ENCODE measurements at places on chromosomes 4 and X.

- no peak for DNase-seq
Measured at GRCh38 chrX:138018145-138018799, 452.3 kb downstream of the ZIC3 start.

GRCh38 chr4:180650273-180650672 lies 1592.9 kb upstream of the TENM3 start:
- DNase-seq, result no peak

GRCh38 chrX:111100191-111100590 lies 4.2 kb downstream of the PAK3 start:
- peak; percentile 29 for DNase-seq

DNA sequence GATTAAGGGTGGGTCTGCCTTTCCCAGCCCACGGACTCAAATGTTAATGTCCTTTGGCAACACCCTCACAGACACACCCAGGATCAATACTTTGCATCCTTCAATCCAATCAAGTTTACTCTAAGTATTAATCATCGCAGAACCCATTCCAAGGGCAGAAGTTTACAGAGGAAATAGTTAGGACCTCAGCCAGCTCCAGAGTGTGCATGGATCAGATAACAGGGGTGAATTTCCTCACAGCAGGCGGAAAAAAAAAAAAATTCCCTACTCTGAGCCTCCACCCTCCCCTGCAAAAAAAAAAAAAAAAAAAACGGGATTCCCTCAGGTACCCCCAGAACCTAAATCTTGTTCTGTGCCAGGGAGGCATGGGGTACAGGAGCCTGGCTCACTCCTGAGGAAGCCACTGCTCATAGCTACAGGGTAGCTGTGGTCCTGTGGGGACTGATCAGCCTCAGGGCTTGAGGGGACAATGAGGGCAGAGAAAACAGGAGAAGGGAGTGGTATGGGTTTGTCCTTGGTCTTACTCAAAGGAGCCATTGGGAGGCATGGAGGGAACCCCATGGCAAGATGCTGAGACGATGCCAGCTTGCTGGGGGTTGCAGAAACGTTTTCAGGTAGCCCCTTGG lies 113.0 kb downstream of the DHRSX start:
- DNase-seq, result no peak

DNA sequence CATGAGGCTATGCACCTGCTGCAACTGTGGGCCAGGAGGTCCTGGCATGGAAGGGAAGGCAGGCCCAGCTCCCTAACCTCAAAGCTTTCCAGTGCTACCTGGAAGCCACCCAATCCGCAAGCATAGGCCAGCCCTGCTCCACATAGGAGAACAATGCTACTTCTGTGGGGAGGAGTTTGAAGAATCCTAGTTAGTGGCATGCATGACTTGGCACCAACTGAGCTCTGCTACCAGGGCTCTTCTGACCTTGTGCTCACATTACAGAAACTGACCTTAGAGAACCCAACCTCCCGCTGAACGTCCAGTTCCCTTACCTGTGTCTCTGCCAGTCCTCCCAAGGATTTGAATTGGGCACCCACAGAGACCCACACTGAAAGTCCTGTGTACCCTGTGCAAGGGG lies 58.8 kb downstream of the USP46 start:
- DNase-seq, result no peak

GRCh38 chrX:70049925-70050324 lies at the start of gene AWAT2:
Gene AWAT2, minus strand, starts transcription at chrX:70049938. Its CDS starts 6 bp downstream, at chrX:70049932.
- no peak for DNase-seq

GRCh38 chr4:52204921-52205320 lies 153.8 kb downstream of the SPATA18 start:
- DNase-seq, result no peak

GRCh38 chr4:123545667-123546572 lies 149.3 kb downstream of the SPRY1 start:
- no peak for DNase-seq

DNA sequence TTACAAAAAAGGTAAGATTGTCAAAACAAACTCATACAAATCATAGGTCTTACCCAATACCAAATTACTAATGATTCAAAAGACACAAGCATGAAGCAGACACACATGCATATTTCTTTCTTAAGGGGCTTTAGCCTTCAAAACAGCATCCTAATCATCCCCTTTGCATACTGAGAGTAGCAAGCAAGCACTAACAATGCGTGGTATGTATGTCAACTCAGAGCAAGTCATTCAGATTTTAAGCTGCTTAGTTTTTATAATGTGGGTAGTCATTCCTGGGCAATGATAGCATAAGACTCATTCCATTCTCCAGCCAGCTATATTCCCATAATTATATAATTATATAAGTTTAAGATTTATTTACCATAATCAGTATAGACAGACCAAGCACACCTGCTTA lies 219.6 kb downstream of the DKK2 start:
- no peak for DNase-seq

DNA sequence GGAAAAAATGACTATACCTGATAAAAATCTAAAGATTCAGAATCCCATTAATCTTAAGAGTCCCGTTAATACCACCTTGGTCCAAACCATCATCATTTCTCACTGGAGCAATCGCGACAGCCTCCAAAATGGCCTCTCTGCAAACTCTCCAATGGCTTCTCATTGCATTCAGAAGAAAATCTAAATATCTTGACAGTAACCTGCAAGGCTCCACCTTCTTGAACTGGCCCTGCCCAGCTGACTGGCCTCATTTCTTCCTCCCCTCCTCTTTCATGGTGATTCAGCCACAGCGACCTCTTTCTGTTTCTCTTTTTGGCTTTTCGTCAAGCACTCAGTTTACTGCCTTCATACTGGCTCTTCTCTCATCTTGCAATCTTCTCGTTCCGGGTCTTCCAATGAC lies 56.2 kb upstream of the GPRIN3 start:
- no peak for DNase-seq

- DNase-seq, result no peak
Measured at GRCh38 chr4:156294577-156294976, 340.9 kb upstream of the CTSO start.

- DNase-seq, result no peak
Measured at GRCh38 chrX:123854329-123854728, 5.5 kb upstream of the XIAP start.

DNA sequence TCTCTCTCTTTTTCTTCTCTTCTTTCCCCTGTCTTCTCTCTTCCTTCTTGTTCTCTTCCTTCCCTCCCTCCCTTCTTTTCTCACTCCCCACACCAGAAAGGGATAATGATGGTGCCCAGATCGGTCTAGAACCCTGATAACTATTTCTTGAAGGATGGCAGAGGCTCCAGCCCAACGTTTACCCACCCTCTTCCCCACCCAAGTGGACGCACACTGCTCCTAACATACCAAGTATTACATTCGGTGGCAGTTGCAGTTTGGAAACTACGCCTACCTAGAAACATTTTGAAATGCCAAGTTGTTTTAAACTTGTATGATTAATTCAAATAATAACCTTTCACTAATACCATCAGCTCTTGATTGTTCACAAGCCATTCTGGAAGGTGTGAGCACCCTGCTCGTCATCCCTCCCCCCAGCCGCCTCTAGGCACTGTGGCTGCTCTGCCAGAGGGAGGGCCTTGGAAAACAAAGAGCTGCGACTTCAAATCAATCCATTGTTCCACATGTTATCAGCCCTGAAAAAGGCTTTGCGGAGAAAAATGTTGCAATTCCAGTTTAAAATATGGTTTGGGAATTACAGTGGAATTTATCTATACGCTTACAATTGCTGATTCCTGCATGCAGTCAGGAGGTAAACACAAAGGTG lies 1017.5 kb upstream of the TENM3 start:
- DNase-seq, result peak; percentile 18

GRCh38 chr4:157832596-157832995 lies 340.2 kb downstream of the GASK1B start:
- no peak for DNase-seq
